ENCODE measurements at places on chromosomes 6 and 20.

- no peak for DNase-seq
Measured at GRCh38 chr20:51423290-51423667, 119.2 kb downstream of the NFATC2 start.

GRCh38 chr6:81084776-81085430 is 667.6 kb downstream of the TENT5A start:
- DNase-seq, result no peak

GRCh38 chr6:133726188-133726587 is 162.7 kb upstream of the TCF21 start:
- no peak for DNase-seq

DNA sequence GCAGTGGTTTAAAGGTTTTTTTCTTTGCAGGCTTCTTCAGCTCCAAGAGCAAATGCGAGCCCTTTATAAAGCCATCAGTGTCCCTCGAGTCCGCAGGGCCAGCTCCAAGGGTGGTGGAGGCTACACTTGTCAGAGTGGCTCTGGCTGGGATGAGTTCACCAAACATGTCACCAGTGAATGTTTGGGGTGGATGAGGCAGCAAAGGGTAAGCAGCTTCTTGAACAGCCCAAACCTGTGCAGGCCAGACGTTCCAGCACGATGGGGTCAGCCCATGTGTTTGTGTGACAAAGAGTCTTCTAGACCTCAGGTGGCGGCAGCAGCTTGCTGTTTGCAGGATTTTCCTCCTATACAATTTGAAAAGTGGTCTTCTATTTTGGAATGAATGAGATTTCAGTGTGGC is 17.7 kb downstream of the DSP start:
- DNase-seq, result no peak

DNA sequence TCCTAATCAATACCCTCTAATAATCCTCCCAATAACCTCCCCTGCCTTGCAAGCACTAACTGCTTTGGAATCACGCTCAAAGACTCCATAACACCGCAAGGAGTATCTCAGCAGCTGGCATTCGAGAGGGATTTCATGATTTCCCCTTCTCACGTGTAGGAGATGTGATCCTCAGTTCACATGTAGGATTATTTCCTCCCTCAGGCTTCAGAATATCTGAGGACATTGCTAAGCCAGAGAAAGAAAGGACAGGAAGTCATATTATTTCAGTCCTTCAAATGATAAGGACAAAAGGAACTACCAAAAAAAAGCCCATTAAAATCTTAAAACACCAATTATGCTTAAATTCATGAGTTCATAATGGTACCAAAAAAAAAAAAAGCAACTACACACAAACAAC is 122.9 kb downstream of the NFATC2 start:
- no peak for DNase-seq

- DNase-seq, result no peak
Measured at GRCh38 chr6:38503032-38503773, 136.5 kb downstream of the BTBD9 start.

GRCh38 chr6:138600726-138601125 is 101.4 kb upstream of the NHSL1 start:
- no peak for DNase-seq

DNA sequence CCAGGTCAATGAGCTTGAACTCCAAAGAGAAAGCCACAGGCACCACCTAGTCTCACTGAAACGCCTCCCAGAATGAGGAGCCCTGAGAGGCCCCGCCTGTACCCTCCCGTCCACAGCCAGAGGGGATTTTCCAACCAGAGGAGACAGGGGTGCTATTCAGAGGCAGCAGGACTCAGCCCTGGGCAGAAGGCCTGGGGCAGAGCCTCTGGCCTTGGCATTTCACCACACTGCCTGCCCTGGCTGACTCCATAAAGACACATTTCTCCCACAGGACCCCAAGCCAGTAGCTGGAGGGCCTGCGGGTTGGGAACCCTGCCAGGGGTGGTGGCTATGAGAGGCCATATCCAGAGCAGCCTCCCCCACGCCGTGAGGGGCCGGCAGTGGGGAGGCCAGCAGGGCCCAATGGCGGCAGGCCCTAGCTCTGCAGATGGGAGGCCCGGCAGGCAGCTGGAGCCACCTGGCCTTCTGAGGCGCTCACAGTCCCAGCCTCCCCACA is 159.3 kb downstream of the PREX1 start:
- peak; percentile 70 for DNase-seq

GRCh38 chr20:44684047-44684967 is 30.9 kb upstream of the CCN5 start:
- no peak for DNase-seq

GRCh38 chr6:98977671-98978292 is 30.0 kb upstream of the FBXL4 start:
- peak; percentile 11 for DNase-seq

DNA sequence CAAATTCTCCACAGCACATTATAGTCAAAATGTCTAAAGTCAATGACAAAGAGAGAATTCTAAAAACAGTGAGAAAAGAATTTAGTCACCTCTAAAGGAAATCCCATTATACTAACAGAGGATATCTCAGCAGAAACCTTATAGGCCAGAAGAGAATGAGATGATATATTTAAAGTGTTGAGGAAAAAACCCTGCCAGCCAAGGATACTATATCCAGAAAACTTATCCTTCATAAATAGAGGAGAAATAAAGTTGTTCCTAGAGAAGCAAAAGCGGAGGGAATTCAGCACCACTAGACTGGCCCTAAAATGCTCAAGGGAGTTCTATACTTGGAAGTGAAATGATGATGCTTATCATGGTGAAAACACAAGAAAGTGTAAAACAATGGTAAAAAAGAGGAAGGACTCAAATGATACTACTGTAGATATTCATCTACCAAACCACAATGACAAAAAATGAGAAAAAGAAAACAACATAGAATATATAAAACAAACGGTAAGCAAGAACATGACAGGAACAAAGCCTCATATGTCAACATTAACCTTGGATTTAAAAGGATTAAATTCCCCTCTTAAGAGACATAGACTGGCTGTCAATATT is 16.7 kb downstream of the GPRC6A start:
- no peak for DNase-seq

DNA sequence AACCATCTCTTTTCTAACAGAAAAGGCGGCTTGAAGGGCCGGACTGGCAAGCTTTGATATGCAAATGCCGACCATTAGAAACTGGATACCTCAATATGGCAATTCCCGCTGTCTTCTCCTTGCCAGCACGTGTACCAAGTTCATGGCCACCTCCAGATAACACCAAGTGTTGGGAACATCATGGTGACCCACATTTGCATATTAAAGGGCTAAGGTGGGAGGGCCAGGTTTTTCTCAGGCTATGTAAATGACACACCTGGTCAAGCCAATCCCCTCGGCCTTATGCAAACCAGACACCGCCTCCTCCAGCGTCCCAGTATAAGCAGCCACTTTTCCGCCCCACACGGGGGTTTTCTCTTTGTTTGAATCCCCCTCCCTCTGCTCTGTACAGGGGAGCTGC is 110.7 kb downstream of the DACT2 start:
- no peak for DNase-seq

GRCh38 chr20:50274570-50275430 is 84.2 kb downstream of the CEBPB start:
- DNase-seq, result peak; percentile 16

DNA sequence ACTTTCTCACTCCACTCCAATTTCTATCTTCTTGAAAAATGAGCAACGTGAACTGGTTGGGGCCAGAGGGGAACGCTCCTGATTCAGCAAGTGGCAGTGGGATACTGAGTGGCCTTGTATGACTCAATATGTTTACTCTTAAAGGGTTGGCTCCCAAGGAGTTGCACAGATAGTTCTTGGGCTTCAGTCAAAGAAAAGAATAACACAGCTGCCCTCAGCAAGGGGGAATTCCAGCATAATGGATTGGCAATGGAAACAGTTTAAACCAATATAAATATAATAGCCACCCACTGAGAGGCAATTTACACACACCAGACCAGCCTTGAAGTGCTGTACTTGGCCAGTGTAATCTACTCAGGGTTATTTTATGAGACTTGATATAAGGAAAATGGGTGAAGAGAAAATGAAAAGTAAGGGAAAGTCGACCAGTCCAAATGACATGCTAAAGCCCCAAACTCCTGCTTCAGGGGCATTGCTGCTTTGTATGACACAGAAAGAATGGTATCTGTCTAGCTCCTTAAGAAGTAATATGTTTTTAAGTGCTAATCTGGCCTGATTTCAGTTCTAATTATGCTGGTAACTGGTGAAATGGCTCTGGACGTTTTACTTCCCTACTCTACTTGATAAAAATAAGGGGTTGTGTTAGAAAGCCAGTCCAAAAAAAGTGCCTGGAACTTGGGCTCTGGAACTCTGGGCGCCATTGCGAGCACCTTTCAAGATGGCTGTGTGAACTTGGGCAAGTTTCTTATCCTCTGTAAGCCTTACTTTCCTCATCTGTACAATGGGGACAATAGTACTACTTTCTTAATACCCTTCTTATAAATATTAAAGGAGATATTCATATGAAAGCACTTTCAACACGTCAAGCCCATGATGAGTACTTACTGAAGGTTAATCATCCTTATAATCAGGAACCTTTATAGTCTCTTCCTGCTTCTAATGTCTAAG is 712.9 kb upstream of the MAP3K7 start:
- no peak for DNase-seq

DNA sequence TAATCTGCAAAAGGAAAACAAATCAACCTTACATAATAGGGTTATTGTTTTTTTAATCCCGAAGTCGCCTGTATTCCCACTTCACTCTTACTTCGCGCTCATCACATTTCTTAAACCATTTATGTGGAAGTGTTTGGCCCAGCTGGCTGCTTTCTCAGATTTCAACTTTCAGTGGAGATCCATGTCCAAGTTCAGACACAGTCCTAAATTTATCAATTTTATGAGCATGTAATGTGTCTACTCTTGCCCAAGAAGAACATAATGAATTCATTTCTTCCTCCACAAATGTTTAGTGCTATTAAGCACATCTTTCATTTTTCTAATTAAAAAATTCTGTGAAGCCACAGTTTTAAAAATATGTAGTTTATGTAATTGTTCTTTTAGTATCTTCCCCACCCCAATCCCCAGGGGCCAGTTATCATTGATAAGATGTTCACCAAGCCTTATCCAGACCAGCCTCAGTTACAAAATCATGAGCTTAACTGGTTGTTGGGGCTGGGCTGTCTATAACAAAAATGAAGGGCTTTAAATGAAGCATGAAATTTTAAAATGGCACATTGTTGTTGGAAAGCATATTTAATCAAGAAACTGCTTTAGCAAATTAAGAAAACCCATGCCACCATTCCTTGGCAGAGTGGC is 151.7 kb downstream of the UST start:
- DNase-seq, result no peak

- DNase-seq, result no peak
Measured at GRCh38 chr20:13571662-13572061, 67.1 kb downstream of the TASP1 start.

- DNase-seq, result no peak
Measured at GRCh38 chr6:130869681-130870080, 42.5 kb downstream of the SMLR1 start.

- no peak for DNase-seq
Measured at GRCh38 chr6:156016186-156016976, 560.7 kb upstream of the NOX3 start.

DNA sequence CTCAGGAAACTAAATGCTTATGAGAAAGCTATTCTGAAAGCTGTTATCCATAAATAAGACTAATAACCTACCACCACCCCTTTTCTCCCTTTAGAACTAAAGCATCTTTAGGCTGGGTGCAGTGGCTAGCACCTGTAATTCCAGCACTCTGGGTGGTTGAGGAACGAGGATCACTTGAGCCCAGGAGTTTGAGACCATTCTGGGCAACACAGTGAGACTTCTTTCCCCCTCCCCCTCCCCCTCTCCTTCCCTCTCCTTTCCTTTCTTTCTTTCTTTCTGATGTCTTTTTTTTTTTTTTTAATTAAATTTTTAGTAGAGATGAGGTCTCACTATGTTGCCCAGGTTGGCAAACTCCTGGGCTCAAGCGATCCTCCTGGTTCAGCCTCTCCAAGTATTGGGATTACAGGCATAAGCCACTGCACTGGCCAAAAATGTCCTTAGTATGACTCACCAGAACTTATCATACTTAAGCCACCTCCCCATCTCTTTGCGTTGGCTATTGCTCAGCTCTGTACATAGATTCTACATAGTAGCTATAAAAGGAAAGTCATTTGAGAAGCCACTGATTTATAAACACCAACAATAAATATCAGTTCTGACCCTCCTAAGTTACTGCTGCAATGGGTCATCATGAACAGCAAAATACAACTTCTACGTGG is 54.8 kb upstream of the SPDEF start:
- no peak for DNase-seq

- DNase-seq, result no peak
Measured at GRCh38 chr6:3538536-3538935, 81.7 kb upstream of the SLC22A23 start.

DNA sequence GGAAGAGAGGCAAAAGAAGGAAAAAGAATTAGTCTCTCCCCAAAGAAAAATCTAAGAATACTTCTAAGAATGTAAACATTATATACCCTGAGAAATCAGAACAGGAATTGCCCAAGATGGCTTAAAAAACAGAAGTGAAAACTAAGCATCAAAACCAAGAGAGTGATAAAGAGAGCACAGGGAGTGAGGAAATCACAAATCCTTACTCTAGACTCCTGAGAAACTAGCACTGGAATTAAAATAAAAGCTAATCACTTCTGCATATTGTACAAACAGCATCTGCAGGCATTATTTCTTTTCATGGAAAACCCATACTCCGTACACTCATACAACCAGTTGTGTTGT is 285.7 kb downstream of the BTBD9 start:
- DNase-seq, result no peak

GRCh38 chr20:44040202-44040915 is 125.7 kb downstream of the TOX2 start:
- no peak for DNase-seq

DNA sequence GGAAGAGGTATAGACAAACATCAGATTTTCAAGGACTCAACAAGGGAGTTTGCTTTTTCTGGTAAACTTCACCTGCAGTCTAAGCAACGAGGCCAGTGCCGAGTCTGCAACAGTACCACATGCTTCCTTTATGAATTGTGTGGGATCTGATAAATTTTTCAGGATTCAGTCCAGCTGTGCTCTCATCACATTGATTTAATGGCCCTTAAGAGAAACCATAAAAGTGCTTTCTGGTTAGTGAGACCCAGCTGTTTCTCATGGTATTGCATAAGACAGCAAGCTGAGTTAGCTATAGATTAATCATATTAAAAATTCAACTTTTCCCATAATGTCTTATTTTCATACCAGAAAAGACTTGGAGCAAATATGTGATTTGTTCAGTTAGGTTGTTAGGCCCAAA is 291.4 kb downstream of the CENPW start:
- DNase-seq, result no peak

DNA sequence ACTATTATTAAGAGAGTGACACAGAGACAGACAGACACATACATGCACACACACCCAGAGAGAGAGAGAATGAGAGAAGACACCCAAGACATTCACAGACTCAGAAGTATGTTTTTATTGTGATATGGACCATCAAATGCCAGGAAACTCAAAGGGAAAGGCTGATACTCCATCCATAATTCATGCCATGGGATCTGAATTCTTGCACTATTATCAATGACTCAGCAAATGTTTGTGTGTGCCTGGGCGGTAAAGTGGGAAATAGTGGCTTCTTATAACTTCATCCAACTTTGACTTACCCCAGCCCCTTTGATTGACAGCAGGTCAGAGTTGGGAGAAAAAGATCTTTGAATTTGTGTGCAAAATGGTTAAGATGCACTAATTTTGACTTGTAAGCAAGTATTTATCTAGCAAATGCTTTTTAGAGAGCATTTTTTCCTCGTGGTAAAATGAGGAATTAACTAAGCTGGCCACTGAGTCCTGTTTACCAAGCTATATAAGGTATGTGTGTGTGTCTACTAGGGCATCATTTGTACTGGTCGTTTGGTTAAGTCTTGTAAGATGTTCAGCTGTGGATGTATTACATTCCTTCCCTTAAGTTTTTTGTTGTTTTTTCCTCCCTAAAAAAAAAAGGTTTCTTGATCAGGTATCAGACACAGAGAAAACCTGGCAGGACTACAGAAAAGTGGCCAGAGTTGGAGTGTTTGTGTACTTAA is 3.0 kb upstream of the CCN2 start:
- no peak for DNase-seq

Measured in hippocampal formation (tissue), 2 donors.